Neural crest cell (in vitro differentiated cells): ENCODE measurements at places on chromosomes 3 and 15. TPM values are rescaled to one million over a fixed set of nuclear protein-coding genes. Genes with fewer than 3 reads are reported as not detected.

Gene SLC6A1
- total RNA-seq: 0.42 and 0.45 TPM in 2 replicates

Gene CKMT1A
- 4.9 and 5.3 TPM in 2 replicates for total RNA-seq

Gene ACTR8
- 49.9 and 52.6 TPM in 2 replicates for total RNA-seq

Gene HESX1
- 0.98 and 1.7 TPM in 2 replicates for total RNA-seq

Gene A4GNT
- total RNA-seq: not detected in 2 replicates

Gene ILDR1
- not detected in 2 replicates for total RNA-seq
